ENCODE measurements at places on chromosomes 7 and 10.

DNA sequence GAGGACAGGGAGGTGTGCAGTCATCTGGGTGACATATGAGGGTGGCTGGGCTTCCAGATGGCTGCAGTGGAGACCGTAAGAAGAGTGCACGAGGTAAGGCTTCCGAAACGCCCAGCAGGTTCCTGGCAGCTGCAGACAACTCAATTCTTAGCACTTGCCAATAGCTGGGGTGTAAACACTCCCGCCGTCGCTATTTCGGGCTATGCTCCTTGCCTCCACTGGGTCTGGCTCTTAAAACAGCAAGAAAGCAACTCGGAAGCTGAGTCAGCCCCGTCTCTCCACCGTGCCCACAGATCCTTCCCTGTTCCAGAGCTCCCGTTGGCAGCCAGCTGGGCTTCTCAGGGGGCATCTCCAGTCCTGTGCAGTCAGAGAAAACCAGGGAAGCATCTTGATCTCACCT lies 6.1 kb upstream of the PDGFA start:
- DNase-seq: no peak

- DNase-seq: no peak
Measured at GRCh38 chr7:91852263-91852741, 28.2 kb downstream of the MTERF1 start.

DNA sequence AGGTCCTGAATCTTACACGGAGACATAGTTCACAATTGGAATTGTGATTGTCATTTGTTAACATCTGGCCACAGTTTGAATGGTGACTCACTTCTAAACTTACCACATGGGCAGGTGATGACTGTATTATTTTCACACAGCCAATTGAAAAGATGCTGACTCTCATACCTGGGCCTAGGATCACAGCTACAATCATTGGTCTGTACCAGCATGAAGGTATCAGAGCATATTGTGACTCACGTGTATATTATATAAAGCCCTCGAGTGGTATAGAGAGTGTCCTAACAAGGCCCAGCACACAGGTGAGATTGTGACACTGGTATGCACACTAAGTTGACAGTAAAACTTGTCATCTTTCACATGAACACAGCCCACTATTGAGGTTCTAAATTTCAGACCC lies 9.4 kb upstream of the ZNF107 start:
- DNase-seq: no peak

- no peak for DNase-seq
Measured at GRCh38 chr10:52452600-52453493, 138.8 kb downstream of the DKK1 start.

- no peak for DNase-seq
Measured at GRCh38 chr10:114343623-114344505, 60.4 kb downstream of the AFAP1L2 start.

All from globus pallidus (tissue), 1 donor.